ENCODE measurements at places on chromosomes 2 and 18.

DNA sequence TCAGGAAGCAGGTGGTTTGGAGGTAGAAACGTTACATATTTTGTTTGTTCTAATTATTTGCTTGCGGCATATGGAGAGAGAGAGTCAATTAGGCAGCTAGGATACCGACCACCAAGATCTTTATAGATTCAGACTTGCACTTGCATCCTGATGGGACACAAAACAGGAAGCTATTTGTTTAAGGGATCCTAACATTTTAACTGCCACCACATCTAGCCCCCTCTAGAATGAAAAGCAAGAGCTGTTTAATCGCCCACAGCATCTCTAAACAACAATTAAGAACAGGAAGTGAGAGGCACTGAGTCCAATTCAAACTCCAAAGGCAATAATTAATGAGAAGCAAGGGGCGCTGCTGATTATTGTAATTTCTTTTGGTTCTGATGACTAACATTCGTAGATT is 182.0 kb upstream of the LINC00305 start:
- no peak for DNase-seq

DNA sequence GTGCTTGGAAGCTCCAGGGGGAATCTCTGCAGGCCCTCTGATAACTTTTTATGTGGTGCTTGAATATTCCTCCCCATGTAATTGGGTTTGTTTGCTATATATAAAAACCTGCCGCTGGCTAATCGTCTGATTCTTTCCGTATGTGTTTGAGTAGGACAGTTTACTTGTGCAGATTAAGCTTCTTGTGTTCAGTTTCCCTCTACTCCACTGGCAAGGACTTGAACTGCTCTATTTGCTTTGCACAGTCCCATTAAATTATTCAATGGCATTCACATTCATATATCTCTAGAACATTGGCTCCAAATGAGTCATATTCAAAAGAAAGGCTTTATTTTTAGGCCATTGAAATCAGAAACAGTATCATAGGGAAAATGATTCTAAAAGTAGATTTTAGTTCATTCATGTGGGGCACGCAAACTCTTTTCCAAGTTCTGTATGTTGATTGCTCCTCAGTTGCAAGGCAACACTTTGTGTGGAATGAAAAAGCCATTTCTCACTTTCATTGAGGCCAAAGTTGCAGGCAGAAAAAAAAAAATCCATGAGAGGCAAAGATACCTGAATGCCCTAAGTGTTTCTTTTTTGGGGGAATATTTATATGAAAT is 1682.3 kb upstream of the PIK3C3 start:
- DNase-seq: no peak

- DNase-seq: no peak
Measured at GRCh38 chr2:101751276-101751815, 53.8 kb downstream of the MAP4K4 start.

DNA sequence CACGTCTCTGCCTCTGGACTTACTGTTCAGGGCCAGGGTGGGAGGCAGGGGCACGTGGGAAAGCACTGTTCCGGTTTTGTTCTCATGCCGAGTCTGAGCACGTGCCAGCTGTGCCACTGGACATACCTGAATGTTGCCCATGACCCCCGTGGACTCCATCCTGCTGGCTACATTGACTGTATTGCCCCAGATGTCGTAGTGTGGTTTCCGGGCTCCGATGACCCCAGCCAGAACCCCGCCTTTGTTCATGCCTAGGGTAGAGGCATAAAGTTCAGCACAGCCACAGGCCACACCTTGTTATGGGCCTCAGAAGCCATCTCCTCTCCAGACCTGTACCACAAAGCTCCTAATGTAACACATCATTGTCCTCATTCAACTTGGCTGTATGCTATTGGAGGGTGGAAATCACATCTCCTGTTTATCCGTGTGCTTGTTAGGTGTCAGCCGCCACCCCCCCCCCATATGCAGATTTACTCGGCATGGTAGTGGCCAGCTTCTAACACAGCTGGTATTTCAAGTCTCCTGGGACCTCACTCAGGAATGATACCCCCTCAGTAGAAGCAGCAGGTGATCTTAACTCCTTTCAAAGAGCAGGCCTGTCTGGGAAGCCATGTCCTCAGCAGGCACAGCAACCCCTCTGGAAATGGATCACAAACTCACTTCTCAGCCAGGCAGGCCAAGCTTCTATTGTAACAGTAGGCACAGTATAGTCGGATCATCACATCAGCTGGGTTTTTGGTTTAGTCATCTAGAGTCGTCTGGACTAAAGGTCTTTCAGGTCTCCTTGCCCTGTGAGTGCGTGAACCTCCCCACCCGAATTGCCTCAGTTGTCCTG is 27.6 kb downstream of the CENPO start:
- no peak for DNase-seq

DNA sequence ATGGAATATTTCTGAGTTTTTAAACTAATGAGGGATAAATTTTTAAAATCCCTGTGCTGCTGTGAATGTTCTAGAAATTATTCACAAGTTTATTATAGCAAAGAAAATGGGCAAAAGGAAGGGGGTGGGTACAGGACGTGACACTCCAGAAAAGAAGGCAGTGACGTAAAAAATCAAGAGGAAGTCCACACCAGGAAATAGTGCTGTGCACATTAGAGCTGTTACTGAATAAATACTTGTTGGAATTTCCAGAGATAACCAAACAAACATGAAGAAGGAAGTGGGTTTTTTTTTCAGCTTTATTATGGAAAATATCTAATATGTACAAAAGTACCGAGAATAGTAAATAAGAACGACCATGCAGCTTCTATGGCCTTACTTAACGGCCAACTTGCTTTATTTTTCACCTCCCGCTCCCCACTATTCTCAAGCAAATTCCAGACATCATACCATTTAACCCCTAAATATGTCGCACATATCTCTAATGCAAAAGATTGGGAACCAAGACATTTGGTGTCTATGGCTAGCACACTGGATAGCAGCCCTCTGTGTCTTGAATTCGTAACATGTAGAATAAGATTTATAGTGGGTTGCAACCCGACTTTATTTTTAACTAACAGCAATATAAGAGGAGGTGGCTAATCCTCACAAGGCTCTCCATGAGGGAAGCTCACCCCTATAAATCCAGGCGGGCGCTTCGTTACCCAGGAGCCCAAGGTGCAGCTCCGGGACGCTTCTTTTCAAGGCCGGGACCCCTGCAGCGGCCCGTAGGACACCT is 580 bp upstream of the NDUFV2 start:
- DNase-seq: no peak

- DNase-seq: no peak
Measured at GRCh38 chr18:69720422-69720821, 227.3 kb downstream of the CD226 start.

- DNase-seq: no peak
Measured at GRCh38 chr18:2916184-2916583, 69.4 kb downstream of the EMILIN2 start.

GRCh38 chr2:205714058-205714776 is 31.9 kb downstream of the NRP2 start:
- no peak for DNase-seq

- no peak for DNase-seq
Measured at GRCh38 chr2:157587576-157587975, 41.1 kb downstream of the ACVR1C start.

DNA sequence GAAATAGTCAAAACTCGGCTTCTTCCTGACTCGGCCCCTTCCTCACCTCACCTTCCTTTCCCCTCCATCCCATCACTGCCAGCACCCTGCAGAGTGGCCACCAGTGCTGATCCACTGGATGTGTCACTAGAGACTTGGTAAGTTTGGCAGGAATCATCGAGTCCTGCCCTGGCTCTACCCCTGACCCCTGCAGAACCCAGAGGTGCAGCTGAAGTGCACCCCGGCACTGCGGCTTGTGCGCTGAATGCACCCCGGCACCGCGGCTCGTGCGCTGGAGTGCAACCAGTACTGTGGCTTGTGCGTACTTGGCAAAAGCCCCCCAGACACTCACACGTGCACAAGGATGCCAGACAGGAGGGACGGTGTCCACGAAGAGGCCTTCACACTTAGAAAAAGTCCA is 206.5 kb downstream of the SNTG2 start:
- no peak for DNase-seq

DNA sequence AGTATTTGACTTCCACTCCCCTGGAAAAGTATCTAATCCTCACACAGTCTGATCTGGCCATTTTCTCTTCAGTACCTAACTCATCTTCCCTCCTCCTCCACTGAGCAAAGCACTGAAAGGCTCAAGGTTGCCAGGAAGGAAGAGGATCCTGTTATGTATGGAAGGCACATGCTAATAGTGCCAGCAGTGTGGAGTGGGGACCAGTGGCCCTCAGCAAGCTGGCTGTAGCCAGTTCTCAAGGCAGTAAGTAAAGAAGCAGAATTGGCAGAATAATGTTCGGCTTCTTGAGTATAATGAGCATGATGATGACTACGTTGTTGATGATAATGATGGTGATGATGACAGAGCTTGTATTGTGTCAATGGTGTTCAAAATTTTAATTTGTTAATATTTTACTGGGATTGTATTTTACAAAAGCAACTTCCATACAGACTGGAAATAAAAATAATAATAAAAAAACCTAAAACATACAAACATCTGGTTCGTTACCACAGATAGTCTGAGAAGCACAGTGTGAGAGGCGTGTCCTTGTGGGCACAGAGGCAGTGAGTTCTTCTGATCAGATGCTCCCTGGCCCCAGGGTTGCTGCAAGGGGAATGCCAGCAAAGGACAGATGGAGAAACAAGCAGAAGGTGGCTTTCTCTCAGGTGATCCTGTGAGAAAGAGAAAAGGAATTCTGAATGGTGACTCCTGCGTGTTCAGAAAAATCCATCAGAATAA is 528.8 kb downstream of the CMPK2 start:
- no peak for DNase-seq

DNA sequence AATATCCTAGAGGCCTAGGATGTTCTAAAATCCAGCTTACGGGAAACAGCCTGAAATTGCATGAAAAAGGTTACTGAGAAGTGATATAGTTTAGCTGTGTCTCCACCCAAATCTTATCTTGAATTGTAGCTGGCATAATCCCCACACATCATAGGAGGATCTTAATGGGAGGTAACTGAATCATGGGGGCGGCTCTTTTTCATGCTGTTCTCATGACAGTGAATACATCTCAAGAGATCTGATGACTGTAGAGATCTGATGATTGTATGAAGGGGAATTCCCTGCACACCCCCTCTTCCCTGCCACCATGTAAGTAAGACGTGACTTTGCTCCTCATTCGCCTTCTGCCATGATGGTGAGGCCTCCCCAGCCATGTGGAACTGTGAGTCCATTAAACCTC is 385.6 kb upstream of the ID2 start:
- DNase-seq: peak; percentile 22

DNA sequence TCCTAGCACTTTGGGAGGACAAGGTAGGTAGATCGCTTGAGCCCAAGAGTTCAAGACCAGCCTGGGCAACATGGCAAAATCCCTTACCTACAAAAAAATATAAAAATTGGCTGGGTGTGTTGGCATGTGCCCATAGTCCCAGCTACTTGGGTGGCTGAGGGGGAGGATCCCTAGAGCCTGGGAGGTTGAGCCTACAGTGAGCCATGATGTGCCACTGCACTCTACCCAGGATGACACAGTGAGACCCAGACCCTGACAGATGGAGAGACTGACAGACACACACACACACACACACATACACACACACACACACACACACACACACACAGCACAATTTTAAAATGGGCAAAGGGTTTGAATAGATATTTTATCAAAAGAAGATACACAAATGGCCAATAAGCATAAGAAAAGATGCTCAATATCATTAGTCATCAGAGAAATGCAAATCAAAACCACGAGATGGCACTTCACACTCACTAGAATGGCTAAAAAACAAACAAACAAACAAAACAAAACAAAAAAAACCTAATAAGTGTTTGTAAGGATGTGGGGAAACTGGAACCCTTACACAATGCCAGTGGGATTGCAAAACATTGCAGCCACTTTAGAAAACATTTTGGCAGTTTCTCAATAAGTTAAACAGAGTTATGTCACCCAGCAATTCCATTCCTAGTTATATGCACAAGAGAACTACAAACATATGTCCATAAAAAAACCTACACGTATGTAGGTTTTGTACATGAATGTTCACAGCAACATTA is 42.3 kb downstream of the BAZ2B start:
- DNase-seq: no peak

- no peak for DNase-seq
Measured at GRCh38 chr2:689237-689636, 12.0 kb upstream of the TMEM18 start.

GRCh38 chr2:101463911-101464641 is 10.8 kb downstream of the RFX8 start:
- DNase-seq: no peak

- no peak for DNase-seq
Measured at GRCh38 chr18:3720159-3720558, 270.2 kb downstream of the TGIF1 start.

DNA sequence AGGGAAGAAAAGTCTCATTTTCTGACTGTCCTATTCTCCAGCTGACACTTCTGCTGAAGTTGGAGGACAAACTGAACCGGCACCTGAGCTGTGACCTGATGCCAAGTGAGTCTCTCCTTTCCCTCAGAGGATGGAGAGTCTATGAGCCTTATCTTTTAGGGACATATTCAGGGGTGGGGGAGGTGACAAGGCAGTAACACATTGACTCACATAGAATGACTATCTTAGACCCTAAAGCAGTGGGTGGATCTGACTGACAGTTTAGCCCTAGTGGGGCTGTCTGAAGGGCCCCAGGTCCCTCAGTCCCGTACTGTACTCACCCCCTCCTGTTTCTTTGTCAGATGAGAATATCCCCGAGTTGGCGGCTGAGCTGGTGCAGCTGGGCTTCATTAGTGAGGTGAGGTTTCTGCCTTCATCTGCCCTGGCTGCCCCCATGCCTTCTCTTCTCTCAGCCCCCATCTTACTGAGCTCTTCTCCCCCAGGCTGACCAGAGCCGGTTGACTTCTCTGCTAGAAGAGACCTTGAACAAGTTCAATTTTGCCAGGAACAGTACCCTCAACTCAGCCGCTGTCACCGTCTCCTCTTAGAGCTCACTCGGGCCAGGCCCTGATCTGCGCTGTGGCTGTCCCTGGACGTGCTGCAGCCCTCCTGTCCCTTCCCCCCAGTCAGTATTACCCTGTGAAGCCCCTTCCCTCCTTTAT is 805 bp upstream of the KRTCAP3 start:
- DNase-seq: no peak

- no peak for DNase-seq
Measured at GRCh38 chr2:230939066-230939591, 14.1 kb upstream of the GPR55 start.

- DNase-seq: no peak
Measured at GRCh38 chr2:67652679-67653078, 255.5 kb downstream of the ETAA1 start.

- DNase-seq: peak; percentile 63
Measured at GRCh38 chr2:219277703-219278654, 1.2 kb upstream of the DNAJB2 start.

Data from stimulated activated naive CD4-positive, alpha-beta T cell treated with Interleukin-2 at 50 U/mL for 16 hours (primary cell).